ENCODE measurements at places on chromosomes 2 and 18.

DNA sequence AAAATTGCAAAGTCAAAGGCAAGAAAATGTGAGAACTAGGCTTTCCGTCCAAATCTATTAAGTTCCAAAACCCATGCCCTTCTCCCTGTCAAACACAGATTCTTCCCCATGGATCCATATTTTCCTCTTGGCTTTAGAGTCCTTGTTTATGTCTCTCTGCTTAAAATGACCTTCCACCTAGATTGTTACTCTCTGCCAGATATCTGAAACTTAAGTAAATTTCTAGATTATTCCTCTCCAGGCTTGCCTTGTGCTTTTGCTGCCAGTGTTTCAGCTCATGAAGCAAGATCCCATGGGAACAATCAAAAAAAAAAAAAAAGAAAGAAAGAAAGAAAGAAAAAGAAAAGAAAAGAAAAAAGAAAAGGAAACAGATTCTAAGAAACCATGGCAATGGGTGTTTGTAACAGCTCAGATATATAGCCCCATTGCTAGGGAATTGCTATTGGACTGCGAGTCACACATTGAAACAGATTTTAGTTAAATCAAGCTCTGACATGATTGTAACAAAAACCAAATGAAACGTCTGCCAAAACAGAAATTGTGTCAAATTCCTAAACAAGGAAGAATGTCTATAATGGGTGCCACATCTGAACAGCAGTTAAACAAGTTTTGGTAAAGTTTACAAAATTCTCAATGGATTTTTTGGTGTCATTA lies 660.7 kb upstream of the CNTNAP5 start:
- DNase-seq, result no peak

- no peak for DNase-seq
Measured at GRCh38 chr2:115248066-115248465, 805.6 kb downstream of the DPP10 start.

DNA sequence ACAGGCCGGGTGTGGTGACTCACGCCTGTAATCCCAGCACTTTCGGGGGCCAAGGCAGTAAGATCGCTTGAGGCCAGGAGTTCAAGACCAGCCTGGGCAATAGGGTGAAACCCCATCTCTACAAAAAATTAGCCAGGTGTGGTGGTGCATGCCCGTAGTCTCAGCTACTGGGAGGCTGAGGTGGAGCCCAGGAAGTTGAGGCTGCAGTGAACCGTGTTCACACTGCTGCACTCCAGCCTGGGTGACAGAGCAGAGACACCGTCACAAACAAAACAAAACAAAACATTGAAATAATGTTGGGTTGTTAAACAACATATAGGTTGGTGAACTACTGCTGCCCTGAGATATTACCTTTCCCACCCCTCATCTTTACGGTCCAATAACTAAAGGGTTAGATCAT lies 48.8 kb upstream of the AGPS start:
- no peak for DNase-seq

DNA sequence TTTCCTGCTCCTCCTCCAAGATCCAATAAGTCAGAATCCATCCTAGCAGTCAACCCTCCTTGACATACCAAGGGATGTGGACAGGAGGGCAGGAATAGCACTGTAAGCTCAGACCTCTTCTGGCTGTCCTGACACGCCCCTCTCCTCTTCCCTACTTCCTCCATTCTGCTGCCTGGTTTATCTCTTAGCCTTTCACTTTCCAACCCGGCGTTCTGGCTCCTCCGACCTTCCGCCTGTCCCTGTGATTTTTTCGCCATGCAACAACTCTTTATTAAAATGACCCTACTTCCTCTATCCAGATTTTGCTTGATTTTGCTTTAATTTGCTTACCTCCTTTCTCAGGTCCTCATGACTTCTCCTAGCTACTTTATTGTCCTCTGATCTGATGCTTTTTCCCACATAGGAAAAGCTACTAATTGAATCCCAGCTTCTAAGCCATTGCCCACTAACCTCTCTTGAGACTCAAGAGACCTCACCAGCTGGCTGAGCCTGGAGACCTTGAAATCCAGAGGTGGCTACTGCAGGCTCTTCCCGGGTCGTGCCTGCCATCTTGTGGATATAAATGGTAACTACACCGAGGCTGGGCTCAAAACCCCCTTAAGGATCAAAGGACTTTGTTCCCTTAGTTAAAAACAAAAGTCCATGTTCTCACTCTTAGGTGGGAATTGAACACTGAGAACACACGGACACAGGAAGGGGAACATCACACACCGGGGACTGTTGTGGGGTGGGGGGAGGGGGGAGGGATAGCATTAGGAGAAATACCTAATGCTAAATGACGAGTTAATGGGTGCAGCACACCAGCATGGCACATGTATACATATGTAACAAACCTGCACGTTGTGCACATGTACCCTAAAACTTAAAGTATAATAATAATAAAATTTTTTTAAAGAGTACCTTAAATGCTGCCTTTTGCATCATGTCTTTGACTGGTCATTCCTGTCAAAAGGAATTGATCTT lies 139.4 kb downstream of the AKAIN1 start:
- DNase-seq, result no peak

- DNase-seq, result no peak
Measured at GRCh38 chr2:17815468-17816184, 634 bp upstream of the MSGN1 start.

DNA sequence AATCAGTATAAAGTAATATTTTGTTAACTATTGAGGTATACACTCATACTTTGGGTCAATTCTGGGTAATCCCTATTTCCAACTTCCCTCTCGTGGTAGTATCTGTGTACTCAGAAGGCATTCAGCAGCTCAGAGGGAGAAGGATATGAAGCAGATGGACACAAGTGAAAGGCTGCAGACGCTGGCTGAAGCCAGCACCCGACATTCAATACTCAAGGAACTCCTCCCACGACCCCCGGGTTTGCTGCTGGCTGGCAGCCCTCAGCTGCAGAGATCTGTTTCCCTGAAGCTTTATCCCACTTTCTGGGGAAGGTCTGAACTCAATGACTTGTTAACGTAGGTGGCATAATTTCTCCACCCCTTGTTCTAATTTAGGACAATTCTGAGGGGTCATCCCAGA lies 847.3 kb upstream of the SOX11 start:
- DNase-seq, result no peak

DNA sequence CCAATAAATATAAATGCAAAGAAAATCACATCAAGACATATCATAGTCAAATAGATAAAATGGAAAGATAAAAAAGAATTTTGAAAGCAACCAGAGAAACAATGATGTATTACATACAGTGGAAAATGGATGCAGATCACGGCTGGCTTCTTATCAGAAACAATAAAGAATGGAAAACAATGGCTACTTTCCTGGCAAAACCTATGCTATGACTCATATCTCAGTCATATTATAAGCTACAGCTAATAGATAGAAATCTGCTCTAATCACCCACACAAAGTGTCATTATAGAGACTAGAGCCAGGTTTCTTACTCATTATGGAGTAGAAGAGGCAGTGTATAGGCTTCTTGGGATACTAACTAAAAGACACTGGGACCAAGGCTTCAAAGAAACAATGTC lies 93.5 kb upstream of the TACR1 start:
- no peak for DNase-seq

GRCh38 chr2:11054783-11055678 lies 100.2 kb upstream of the SLC66A3 start:
- DNase-seq, result no peak

GRCh38 chr18:52288403-52289004 lies 51.5 kb upstream of the DCC start:
- DNase-seq, result no peak

- DNase-seq, result no peak
Measured at GRCh38 chr2:60106836-60107529, 446.5 kb downstream of the BCL11A start.

DNA sequence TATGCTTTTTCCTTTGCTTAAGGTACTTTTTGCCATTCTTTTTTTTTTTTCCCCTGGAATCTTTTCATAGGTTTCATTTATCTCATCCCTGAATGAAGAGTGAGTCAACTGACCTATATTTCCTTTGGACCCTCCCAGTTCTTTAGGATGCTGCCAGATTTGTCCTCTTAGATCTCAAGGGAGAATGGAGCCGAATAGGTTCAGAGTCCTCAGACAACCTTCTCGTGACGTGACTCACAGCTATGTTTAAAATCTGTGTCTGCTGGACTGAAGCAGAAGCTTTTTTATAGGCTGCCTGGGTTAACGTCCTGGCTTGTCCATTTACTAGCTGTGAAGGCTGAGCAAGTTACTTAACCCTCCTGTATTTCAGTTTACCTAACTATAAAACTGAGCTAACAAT lies 358.6 kb downstream of the DLGAP1 start:
- DNase-seq, result no peak

- DNase-seq, result no peak
Measured at GRCh38 chr2:29009711-29010677, 28.9 kb downstream of the TOGARAM2 start.

DNA sequence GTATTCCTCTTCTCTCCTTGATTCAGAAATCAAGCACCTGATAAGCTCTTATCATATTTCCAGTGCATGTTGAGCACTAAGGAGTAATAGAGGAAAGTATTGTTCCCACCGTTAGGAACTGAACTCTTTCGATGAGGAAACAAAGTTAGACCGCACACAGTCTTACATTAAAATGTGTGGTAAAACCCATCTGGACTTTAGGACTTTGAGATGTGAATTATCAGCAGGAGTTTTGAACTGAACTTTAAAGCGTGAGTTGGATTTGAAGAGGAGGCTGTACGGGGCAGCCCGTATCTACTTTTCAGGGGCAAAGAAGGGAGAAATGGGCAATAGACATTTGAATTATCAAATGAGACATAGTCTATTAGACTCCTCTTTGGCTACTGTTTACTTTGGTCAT lies 134.4 kb downstream of the SETBP1 start:
- DNase-seq, result no peak

DNA sequence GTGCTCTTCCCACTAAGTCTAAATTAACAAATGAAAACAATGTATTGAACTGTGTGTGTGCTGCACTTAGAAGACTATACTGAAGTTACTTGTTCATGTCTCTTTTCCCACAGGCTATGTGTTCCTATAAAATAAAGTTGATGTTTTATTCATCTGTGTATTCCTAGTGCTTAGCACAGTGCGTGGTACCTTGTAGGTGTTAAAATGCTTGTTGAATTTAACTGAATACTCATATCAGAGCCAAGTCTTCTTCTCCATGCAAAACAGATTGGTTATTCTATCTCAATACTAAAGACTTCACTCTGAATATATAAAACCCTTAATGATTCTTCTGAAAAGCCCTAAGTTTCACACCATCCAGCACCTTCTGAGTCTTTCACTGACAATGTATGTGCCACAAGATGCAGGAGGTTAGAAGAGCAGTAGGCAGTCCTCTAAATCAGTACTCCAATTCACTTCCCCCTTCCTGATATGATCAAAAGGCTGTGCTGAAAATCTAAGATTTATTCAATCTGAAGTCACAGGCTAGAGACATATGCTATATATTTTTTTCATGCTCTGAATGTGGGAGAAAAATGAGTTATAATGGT lies 231.7 kb upstream of the CCDC150 start:
- DNase-seq, result no peak

GRCh38 chr2:224982910-224983711 lies 59.2 kb downstream of the DOCK10 start:
- DNase-seq, result no peak

GRCh38 chr2:120371969-120372625 lies 26.2 kb downstream of the INHBB start:
- DNase-seq, result no peak

- DNase-seq, result no peak
Measured at GRCh38 chr2:126827371-126827770, 71.3 kb upstream of the TEX51 start.
